Suppressor macrophage (primary cell): ENCODE measurements at places on chromosomes 2 and 18.

DNA sequence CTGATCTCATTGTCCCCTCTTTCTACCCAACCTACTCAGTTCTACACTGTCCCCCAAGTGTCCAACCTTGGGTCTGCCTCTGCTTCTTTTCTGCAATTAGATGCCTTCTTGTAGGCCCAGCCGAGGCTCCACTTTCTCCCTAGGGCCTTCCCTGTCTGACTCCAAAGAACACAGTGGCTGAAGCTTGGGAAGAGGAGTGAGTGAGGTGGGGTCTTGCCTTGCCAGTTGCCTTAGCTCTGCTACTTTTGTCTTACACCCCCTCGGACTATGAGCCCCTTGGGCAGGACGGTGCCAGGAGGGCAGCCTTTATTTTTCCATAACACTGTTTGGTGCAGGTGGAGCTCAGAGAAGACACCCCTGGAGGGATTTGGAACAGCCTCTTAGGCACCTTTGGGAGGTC lies 345.1 kb downstream of the CYP26B1 start:
- DNase-seq = no peak

- DNase-seq = no peak
Measured at GRCh38 chr18:22069916-22070315, 99.5 kb upstream of the GATA6 start.

GRCh38 chr2:211900000-211900399 lies 638.6 kb downstream of the ERBB4 start:
- no peak for DNase-seq

DNA sequence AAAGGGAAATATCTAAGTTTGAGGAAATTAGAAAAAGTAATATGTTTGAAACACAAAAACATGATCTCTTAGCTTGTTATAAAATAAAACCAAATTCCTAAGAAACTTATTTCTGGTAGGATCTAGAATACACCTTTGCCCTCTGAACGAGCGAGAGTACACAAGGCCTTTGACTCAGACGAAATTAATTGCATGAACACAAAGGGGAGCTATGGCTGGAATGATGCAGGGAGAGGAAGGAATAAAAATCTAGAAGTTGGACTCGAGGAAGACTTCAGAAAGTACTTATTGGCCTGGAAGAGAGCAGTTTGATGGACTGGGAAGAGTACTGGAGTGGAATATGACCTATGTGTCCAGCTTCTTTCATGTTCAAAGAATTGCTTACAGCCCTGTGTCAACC lies 927 bp upstream of the CRYGD start:
- no peak for DNase-seq

DNA sequence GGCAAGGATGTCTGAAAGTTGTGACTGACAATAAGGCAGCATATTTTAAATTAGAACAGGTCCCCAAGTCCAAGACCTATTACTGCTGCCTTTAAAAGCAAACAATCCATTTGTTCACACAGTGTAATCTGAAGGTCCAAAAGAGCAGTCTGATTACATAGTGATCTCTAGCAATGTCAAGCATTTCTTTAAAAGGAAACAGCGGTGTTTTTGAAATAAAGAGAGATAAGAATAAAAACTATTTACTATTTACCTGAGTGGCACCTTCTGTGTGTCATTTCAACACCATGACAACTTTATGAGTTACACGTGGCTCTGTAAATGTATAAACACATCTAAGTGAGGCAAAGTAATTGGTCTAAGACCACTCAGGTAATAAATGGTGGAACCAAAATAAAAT lies 1009.9 kb upstream of the CNTNAP5 start:
- no peak for DNase-seq

- DNase-seq = no peak
Measured at GRCh38 chr2:23452372-23452771, 67.4 kb downstream of the KLHL29 start.

GRCh38 chr18:49026501-49027373 lies 76.0 kb upstream of the SMAD7 start:
- no peak for DNase-seq

GRCh38 chr2:238699307-238700116 lies 148.4 kb upstream of the TWIST2 start:
- no peak for DNase-seq

- no peak for DNase-seq
Measured at GRCh38 chr2:236939721-236940231, 145.9 kb upstream of the COPS8 start.

- no peak for DNase-seq
Measured at GRCh38 chr2:105840933-105841332, 96.2 kb downstream of the NCK2 start.

DNA sequence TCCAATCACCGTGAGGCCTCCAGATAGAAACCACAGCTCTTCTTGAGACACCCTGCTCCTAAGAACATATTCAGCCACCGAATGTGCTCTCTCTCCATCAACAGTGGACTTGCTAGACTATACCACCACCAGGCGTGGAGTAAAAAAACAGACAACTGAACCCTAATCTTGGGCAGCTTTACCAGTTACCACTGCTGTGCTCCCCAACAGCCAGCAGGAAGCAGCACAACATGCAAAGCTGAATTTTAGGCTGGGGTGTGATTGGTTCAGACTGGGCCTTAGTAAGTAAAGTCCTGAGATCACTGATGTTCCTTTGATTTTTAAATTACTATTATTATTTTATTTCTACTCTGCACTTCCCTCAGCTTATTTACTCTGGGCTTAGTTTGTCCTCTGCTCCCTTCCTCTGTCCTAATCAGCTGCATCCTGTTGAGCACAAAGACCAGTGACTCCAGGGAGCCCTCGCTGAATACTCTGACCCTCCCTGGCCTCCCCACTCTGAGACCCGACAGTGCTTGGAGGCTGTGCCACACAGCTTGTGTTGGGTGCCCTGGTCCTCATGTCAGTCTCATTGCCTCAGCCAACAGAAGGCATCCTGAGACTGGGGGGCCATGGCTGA lies 21.9 kb downstream of the MRPL35 start:
- peak; percentile 69 for DNase-seq

GRCh38 chr2:19574778-19575260 lies 216.4 kb upstream of the OSR1 start:
- no peak for DNase-seq

- no peak for DNase-seq
Measured at GRCh38 chr2:98448441-98449145, 3.9 kb downstream of the INPP4A start.

- no peak for DNase-seq
Measured at GRCh38 chr2:235511187-235511661, 17.4 kb downstream of the AGAP1 start.
